Neural progenitor cell (in vitro differentiated cells): ENCODE measurements at places on chromosomes 5 and 9. TPM values are rescaled to one million over a fixed set of nuclear protein-coding genes. Genes with fewer than 3 reads are reported as not detected.

DNA sequence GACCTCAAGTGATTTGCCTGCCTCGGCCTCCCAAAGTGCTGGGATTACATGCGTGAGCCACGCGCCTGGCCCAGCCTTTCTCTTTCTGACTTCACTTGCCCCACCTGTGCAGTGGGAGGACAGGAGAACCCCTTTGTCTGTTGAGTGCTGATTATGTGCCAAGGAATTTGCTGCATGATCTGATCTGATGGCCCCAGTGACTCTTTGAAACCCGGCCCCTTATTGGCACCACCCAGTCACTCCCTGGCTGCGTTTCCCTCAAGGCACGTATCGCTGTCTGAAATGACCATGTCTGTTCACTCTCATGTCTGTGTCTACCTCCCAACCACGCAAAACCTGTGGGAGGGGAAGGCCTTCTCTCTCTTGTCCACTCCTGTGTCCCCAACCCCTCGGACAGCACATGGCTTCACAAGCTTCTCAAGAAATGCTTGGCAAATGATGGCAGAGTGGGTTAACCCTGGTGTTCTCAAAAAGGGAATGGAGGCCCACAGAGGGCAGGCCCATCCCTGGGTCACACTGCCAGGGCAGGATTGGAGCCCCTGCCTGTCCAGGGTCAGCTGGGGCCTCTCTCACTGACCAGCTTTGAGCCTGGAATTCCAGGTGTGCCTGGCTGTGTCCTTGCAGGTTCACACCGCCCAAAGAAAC lies 21.9 kb downstream of the NEK6 start:
- DNase-seq, result no peak

DNA sequence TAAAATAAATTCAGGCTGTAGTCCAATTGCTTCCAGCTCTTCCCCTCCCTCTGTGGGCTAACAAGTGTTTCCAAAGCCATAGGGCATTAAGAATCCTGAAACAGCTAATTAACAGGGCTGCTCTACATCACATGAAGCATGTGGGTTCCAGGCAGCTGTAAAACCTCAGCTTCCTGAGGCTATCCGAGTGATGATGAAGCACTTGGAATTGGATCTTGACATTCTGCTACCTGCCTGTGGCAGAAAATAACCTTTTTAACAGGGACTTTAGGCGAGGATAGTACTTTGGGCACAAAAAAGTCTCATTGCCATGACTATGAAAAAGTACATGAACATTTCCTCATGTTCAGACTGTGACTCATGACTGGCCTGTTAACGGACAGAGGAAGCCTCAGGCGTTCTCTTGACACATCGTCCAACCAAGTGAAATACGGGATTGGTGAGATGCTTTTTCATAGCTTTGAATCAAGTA lies 107.2 kb downstream of the PDE4D start:
- DNase-seq, result no peak

DNA sequence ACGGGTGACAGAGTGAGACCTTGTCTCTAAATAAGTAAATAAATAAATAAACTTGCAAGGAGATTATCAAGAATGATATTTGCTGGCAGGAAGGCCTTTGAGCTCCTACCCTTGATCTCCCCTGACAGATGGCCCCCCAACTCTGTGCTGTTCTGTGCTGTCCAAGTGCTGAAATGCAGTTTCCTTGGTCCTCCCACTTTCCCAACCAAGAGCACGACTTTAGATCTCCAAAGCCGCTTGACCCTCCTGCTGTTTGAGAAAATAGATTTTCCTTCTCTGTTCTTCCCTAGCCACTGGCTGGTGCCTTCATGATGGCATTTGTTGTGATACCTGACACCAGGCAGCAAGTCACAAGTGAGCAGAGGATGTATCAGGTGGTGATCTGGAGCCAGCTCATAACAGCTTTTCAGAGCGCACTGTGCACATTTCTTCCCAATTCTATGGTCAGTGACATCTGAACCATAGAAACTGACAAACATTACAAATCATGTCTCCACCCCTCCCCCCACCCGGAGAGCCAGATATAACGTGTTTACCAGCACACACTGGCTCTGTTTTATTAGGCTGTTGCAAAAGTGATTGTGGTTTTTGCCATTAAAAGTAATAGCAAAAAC lies 80.0 kb upstream of the PUM3 start:
- DNase-seq, result peak; percentile 79

DNA sequence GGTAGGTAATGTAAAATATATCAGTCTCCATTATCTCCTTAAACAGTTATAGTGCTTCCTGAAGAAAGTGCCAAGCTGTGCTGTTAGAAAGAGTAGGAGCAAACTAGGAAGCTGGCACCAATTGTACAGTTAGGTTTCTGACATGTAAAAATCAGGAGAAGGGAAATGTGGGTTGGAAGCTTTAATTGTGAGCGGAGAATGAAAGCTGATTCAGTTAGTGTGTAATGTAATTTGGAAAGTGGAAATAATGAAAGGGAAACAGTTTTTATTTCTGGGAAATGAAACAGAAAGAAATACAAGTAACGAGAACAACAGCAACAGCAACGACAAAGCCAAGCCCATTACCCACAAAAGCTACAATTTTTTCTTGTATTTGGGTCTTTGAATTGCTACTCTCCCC lies 48.8 kb upstream of the JAK2 start:
- no peak for DNase-seq

GRCh38 chr9:111937301-111937700 lies 40.7 kb downstream of the UGCG start:
- no peak for DNase-seq

Gene ENHO
- 4.4 and 21.3 TPM in 2 replicates for total RNA-seq

Gene CER1
- total RNA-seq, result 0.11 TPM in 1 of 2 replicates, not detected in the other

DNA sequence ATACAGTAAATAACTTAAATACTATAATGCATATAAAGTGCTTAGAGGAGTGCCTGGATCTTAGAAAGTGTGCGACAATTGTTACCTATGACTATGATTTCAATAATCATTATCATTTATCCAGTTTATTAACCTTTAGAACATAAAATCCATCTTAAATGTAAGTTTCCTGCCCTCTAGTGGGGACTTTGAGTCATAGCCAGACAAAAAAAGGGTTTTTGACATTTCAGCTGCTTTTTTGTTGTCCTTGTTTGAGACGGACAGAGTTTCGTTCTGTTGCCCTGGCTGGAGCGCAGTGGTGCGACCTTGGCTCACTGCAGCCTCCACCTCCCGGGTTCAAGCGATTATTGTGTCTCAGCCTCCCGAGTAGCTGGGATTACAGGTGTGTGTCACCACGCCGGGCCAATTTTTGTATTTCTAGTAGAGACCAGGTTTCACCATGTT lies 9.7 kb upstream of the C9orf152 start:
- peak; percentile 52 for DNase-seq

GRCh38 chr5:176959051-176959450 lies 47.5 kb downstream of the UIMC1 start:
- DNase-seq, result peak; percentile 61

DNA sequence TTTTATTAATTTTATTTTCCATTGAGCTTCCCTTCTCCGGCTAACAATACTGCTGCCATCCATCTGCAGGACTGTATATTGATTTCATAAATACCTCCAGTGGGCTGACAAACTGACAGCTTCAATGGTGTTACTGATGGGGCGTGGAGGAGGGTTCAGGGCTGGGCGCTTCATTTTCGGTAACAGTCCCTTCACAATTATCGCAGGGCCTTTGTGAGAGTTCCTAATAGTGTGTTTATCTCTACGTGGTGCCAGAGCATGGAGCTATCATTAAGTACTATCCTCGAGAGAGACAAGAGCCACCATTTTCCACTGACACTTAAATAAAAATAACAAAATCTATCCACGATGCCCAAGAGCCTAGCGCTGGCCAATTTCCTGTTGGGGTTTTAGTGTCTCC lies 307.0 kb upstream of the PANK3 start:
- DNase-seq, result no peak

Gene FBN2
- 88.1 and 113 TPM in 2 replicates for total RNA-seq

DNA sequence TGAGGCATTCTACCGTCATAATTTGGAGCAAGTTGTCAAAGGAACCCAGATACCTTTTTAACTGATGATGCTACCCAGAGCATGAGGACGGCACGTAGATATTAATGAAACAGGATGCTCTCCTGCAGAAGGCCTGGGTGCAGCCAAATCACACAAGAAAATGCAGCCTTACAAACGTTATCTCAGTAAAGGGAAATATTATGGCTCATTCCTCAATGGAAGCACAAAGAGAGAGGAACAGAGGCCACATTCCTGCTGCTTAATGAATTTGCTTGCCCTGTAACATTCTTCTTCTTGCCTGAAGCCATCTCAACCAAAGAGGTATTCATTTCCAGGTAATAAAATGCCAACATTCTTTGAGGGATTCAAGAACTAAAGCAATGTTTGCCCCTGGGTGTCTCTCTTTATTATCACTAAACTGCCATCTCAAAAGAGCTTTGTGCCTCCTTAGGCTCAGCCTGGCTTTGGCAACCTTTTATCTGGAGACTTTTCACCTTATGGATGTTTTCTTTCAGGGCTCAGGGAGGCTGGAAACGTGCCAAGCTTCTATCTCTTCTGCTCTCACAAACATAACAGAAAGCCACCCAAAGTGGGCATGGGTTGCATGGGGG lies 92.9 kb downstream of the TNC start:
- peak; percentile 11 for DNase-seq

Gene SAXO1
- 0.09 and 0.15 TPM in 2 replicates for total RNA-seq

Gene OTP
- not detected in 2 replicates for total RNA-seq

DNA sequence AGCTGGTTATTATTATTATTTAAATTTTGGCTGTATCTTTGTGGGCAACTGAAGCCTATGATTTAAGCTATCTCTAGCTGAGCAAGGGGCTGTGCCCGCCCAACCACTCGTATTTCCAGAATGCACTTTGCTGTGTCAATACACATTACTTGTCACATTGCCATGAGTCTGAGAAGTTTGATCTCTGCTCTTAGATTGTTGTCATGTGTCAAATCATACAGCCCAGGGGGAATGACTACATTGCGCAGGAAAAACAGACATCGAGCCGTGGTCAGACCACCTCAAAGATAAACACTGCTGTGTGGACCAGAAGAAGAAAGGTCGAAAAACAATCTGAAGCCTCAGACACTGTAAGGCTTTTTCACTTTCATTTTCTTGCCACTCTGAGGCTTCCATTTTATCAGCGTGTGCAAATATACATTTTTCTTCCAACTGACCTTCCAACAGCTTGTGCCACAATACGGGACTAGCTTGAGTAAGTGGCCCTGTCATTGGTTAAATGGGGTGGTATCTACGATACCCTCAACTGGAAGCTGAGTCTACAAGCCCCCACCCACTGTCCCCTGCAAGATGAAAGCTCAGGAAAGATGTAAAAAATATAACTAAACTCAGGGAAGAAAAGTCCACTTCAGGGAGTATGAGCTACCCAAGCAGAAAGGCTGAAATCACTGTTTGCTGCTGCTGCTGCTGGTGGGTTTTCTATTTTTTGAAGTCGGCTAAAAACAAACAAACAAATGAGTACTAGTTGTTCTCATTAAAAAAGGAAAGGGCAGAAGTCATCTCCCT lies 603.0 kb downstream of the BNC2 start:
- no peak for DNase-seq

DNA sequence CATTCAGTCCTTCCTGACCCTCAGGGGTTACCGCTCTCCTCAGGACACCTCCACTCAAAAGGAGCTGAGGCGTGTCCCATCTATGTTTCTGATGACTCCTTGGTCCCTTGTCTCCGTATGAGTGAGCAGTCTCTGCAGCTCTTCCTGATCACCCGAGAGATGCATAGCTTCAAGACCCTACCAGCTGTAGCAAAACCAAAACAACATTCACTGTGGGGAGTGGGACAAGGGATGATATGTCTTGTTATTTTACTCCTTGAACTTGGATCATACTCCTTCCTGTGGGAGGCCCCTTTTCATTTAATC lies 14.4 kb downstream of the GLDC start:
- no peak for DNase-seq

Gene FOXD4L4
- total RNA-seq, result 0.15 TPM in 1 of 2 replicates, not detected in the other

DNA sequence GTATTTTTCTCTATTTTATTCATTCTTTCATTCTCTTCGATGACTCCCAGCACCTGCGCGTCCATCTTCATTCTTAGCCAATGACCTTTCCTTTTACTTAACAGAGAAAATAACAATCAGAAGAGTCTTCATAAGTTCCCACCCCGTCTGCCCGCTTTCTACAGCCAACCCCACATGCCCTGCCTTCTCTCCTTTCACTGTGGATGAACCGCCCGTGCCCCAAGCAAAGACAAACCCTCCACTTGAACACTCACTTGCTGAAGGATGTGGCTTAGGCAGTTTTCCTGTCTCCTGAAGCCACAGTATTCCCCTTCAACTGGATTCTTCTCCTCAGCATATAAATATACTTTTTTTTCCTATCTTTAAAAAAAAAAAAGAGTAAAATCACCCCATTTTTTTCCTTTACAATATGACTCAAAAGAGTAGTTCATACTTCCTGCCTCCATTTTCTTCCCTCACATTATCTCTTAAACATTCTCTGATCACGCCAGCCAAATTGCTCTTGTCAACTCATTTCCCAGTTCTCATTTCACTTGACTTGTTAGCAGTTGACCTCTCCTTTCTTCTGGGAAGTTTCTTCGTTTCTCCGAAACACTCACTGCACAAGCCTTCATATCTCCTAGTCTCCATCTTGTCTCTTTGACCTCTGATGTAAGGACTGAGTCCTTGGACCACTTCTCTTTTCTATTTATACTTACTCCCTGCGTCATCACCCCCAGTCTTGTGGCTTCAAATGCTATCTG lies 11.1 kb downstream of the NIPSNAP3B start:
- no peak for DNase-seq

Gene EPB41L4A
- 2.7 and 3.6 TPM in 2 replicates for total RNA-seq

GRCh38 chr5:156376751-156377150 lies 49.8 kb downstream of the SGCD start:
- no peak for DNase-seq

- no peak for DNase-seq
These were observed 432 bp downstream of the HSPA9 start for GRCh38 chr5:138574744-138575193.

GRCh38 chr9:110064803-110065202 lies 143.2 kb downstream of the C9orf152 start:
- DNase-seq, result no peak

DNA sequence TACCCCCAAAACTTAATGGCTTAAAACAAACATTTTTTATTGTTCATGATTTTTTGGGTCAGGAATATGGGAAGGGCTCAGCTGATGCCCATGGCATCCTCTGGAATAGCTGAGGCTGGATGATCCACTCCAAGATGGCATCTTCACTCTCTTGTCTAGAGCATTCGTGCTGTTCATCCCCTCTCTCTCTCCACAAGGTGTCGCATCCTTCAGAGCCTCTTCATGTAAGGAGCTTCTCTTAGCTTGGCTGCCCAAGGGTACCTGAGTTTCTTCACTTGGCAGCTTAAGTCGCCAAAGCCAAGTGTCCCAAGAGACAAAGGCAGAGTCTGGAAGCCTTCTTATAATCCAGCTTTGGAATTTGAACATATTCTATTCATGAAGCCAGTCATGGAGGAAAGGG lies 294.7 kb downstream of the CHSY3 start:
- DNase-seq, result peak; percentile 57
